ENCODE measurements at places on chromosomes 2 and 18. TPM values are rescaled to one million over a fixed set of nuclear protein-coding genes. Genes with fewer than 3 reads are reported as not detected.

FKBP1B gene
- 39.0 TPM for total RNA-seq

DNA sequence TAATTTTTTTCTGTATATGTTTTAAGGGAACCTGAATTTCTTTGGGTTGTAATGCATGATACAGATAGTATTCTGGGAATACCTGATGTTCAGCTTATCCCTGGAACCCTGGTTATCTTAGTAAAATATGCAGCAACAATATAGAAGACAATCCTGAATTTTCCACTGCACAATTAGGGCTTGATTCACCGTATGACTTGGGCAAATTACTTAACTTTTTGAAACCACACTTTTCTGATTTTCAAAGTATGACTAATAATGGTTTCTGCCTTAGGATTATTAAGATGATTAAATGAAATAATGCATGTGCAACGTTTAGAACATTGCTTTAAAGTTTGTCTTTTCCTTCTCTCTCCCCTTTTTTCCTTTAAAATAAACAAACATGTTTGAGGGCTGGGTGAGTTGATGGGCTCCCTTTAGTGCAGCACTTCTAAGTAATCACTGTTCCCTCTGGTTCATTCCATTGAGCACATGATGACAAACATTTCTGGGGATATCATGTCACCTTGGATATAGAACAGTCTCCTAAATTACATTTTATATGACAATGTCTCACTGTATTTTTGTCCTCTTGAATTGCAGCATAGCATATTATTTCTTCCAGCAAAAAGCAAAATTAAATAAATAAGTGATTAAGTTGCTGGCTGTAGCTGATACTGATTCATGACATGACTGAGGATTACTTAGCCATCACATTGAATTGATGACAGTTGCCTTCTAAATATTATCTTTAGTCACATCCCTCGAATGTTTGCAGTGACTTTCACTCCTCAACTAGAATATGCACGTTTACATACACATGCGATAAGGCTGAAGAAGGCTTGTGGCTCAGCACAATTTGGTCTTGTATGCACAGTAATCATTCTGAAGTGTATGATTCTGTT lies 254.5 kb downstream of the NEDD4L start:
- no peaks in the 10 kb centered on the region for H3K4me1 ChIP-seq
- H3K4me3 ChIP-seq = no peak overlapping the region
- no peak overlapping the region for H3K27ac ChIP-seq

MBP gene
- 19.0 TPM for total RNA-seq

TRABD2A gene
- total RNA-seq = 7.7 TPM

DNA sequence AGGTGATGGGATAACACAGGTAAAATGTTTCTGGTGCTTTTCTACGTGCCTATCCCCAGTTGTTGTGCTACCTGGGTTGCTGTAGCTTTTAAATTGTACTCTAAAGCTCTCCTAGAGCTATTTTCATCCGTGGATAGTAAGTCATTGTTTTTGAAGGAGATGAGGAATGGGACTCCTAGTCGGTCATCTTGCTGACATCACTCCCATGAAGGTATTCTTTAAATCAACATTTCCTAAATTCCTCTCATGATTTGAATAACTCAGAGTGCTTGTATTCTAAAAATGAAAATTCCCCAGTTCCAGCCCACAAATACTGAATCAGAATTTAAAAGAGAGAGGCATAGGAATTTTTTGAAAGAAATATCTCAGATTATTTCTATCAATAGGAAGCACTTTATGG lies 44.3 kb downstream of the CCDC148 start:
- DNase-seq = no peak
- H3K4me1 ChIP-seq = no peaks in the 10 kb centered on the region
- no peaks in the 10 kb centered on the region for H3K36me3 ChIP-seq
- H3K4me3 ChIP-seq = no peak overlapping the region
- no peaks in the 10 kb centered on the region for H3K27me3 ChIP-seq

DNA sequence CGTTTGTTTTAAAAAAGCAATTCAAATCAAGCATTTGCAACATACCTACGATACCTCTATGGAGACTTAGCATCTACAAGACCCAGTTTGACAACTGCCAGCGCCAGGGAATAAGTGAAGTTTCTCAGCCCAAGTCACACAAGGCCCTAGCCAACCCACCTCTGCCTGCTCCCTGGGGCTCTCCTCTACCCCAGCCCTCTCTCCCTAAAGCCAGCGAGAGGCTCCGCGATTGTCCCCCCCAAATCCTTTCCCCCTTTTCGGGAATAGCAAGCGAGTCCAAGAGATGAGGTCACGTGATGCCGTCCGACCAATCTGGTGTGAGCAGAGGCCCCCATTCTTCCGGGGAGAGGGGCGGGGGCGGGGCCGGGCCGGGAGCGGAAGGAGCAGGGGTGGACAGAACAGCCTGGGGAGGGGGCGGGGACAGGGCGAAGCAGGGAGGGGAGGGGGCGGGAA lies 102.2 kb upstream of the RAB6C start:
- H3K27me3 ChIP-seq = no peaks in the 10 kb centered on the region
- no peak overlapping the region for H3K27ac ChIP-seq
- DNase-seq = peak; percentile 98
- no peaks in the 10 kb centered on the region for H3K4me1 ChIP-seq
- peak overlapping the region; percentile 87 for H3K4me3 ChIP-seq
- no peaks in the 10 kb centered on the region for H3K36me3 ChIP-seq

DUSP2 gene
- 1.9 TPM for total RNA-seq

- no peaks in the 10 kb centered on the region for H3K4me1 ChIP-seq
- H3K27me3 ChIP-seq = no peaks in the 10 kb centered on the region
- H3K27ac ChIP-seq = no peak overlapping the region
- DNase-seq = no peak
- H3K36me3 ChIP-seq = no peaks in the 10 kb centered on the region
Measured at GRCh38 chr18:68874361-68874760, 76.5 kb downstream of the CCDC102B start.

KIAA2012 gene
- 0.86 TPM for total RNA-seq

TTN gene
- 101 TPM for total RNA-seq

All from endodermal cell (in vitro differentiated cells).